ENCODE measurements at places on chromosomes 3 and 15.

DNA sequence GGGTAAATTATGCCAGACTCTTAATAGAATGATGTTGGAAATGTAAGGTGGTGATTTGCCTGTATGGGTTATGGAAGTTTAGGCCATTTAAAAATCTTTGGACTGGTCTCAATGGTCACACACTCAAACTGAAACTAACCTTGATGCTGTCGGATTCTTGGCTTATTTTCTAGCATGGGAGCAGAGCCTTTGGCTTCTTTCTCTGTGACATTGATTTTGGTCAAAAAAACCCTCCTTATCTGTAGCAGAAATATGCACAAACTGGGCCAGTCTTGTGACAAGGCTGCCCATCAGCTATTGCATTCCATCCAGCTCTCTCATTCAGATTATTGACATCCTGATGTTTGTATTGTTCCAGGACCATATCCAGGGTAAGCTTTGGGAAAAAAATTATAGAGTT lies 35.9 kb downstream of the ARPP21 start:
- no peak for DNase-seq

- peak; percentile 44 for DNase-seq
These were observed 692 bp downstream of the STT3B start for GRCh38 chr3:31533169-31534064.

GRCh38 chr15:86213420-86213819 lies 133.7 kb downstream of the AGBL1 start:
- no peak for DNase-seq

- DNase-seq: no peak
These were observed 125.1 kb upstream of the SLC25A36 start for GRCh38 chr3:140816372-140817195.

DNA sequence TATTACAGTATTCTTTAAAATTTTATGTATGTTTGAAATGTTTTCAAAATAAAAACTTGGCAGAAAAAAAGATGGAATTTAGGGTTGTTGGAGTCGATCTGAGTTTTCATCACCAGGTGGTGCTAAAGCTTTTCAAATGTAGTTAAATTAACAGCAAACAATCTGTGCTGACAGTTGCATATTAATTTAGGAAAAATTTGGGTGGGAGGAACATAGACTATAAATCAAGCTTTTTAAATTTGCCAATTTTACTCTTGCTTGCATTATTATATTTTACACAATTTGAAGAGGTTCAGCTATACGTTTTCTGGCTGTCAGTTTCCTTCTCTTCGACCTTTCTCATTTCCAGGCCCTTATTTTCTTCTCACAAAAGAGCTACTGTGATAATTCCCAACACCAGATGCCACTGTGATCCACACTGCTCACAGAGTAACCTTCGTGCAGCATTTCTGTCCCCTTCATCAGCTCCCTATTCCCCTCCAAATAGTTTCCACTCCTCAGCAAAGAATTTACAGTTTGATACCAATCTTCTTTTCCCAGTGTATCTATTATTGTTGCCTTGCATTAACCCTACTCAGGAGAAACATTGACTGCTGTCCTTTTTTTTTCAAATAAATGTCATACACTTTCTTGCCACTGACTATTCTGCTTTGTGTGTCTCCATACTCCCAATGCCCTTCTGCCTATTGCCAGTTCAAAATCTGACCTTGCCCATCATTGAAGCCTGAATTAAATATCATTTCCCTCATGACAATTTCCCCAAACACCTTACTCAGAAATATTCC lies 53.4 kb upstream of the EIF5A2 start:
- peak; percentile 33 for DNase-seq

DNA sequence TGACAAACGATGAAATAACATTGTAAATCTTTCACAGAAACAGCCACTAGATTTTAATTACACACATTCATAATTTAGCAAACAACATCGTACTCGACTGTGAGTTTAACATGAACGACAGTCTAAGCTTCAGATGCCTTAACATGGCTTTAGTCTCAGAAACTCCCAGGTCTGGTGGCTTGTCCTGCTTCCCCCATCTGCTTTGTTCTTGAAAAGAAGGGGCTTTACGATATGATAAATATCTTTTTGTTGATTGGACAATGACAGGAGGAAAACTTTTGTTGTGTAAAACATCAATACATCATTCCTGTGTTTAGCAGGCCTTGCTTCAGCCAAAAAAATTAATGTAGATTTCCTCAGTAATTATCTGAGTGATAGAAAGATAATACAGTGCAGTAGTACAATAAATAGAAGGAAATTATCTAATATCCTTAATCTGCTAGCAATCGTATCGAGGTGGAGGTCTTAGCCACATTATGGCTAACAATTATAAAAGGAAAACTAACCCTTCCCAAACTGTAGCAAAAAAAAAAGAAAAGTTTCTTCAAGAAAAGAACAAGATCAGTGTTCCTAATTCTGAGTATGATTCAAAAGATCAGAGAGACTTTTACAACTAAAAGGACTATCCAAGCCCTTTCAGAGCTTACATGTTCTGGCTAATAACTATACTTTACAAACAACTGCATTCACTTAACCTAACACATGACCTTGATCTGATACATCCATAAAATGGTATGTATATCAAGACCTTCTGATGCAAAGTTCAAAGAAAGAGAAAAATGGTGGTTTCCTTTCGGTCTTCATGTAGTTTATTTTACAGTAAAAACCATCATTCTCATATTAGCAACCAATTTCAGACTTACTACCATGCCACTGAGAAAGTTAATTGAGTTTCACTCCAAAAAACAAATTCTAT lies 535.7 kb downstream of the FOXP1 start:
- DNase-seq: no peak

DNA sequence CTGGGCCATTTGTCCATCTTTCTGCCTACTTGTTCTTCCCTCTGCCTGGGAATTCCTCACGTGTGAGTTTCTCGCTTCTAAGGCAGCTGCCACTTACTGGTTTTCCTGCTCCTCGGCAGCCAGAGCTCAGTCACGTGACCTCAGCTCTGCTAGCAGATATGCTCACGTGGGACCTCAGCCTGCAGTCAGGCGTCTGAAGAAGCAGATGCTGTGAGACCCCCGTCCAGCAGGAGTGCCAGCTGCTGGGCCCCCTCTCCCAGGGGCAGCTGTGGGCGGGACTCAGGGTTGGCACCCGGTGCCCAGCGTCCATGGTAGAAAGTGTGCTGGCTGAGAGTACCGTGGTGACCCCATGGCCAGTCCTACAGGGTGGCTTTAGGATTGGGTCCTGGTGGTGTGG lies 161.3 kb upstream of the TLE3 start:
- no peak for DNase-seq

DNA sequence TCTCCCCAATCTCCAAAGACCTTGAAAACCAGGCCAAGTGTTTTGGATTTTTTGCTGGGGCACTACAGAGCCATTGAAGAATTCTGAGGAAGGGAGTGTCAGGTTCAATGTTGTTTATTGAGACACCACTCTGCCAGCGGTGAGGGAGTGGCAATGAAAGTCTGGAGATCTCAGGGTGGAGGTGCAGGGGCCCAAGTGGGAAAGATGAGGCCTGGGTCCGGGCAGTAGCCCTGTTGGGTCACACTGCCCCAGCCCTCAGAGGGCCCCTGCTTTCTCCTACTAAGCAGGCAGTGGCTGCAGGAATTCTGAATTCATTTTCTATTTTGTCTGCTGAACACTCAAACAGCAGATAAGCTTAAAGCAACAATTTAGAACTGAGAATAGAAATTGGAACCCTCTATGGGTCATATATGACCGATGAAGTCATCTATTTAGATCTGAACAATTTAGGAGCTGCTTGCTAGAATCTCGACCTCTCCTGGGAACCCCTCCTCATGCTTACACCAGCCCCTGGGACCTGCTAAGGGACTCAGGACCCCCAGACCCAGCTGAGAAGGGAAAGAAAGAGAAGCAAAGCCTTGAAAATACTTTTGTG lies 17.9 kb downstream of the HRH1 start:
- DNase-seq: no peak

GRCh38 chr15:67843571-67844387 lies 3.9 kb upstream of the RNU6-1 start:
- DNase-seq: peak; percentile 86

- no peak for DNase-seq
These were observed 3.3 kb downstream of the LYSMD4 start for GRCh38 chr15:99729920-99730319.

DNA sequence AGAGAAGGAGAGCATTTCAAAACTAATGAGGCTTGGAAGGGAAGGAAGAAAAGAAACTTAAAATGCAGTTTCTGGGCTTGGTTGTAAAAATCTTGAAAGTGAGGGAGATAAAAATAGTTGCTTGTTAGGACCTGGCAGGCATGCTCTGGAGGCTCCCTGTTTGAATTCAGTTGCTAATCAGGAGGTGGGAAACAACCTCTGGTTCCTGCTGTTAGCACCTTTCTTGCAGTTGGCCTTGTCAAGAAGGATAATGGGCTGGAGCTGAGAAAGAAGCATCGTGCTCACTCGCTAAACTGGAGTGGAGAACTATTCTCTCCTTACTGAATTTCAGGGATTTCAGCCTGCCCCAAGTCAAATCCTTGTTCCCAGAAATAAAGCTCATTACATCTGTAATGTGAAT lies 23.4 kb downstream of the SNAPC5 start:
- no peak for DNase-seq

DNA sequence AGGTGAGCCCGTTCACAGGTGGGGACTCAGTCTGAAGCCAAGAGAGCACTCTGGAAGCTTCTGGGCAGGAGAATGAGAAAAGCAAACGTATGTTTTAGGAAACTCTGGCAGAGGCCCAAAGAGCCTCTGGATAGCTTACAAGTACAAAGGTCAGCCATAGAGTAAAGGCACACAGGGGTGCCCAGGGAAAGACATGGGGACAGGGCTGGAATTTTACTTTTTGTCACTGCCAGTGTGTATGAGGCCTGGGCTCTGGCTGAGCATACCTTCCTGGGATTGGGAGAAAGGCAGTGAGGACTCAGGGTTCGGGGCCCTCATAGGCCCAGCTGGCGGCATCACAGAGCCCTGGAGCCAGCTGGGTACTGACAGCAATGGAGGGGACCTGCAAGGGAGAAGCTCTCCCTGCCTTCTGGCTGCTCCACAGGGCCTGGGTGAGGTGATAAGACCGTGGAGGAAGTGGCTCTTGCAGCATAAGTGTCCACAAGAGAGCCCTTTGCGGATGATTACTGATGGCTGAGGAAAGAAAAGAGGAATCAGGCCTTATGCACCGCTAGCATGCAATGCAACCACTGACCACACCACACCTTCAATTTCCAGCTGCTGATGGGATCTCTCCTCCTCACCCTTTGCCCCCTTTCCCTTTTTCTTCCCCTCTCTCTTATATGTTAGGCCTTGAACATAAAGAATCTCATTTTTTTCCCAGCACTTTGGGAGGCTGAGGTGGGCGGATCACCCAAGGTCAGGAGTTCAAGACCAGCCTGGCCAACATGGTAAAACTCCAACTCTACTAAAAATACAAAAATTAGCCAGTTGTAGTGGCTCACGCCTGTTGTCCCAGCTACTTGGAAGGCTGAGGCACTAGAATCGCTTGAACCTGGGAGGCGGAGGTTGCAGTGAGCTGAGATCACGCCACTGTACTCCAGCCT lies 25.1 kb upstream of the BCL2L10 start:
- DNase-seq: no peak

- DNase-seq: no peak
These were observed 7.2 kb upstream of the BNIP2 start for GRCh38 chr15:59696332-59696731.

- no peak for DNase-seq
These were observed 141.8 kb downstream of the ZPLD1 start for GRCh38 chr3:102576651-102577050.

DNA sequence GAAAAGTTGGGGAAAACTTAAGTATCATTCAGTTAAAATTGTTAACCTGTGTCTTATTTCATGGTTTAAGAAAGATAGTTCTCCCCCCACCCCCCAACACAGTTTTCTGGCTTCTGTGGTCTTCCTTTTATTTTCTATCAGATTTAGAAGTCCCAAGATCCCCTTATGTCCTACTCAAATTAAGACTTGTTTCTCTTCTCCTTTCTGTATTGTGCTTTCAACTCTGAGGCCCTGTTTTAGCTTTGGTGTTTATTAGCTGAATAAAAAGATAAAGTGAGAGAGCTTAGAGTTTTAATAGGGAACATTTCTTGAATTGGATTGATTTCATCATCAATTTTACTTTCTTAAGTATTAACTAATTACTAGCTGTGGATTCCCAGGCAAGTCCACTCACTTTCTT lies 62.6 kb downstream of the AKAP13 start:
- no peak for DNase-seq

GRCh38 chr3:16378920-16379319 lies 113.9 kb downstream of the OXNAD1 start:
- DNase-seq: no peak

GRCh38 chr3:139629033-139629432 lies 48.7 kb downstream of the NMNAT3 start:
- peak; percentile 67 for DNase-seq

GRCh38 chr3:72352176-72352575 lies 496.1 kb downstream of the SHQ1 start:
- no peak for DNase-seq

GRCh38 chr15:82140886-82141285 lies 95.1 kb upstream of the MEX3B start:
- DNase-seq: no peak

GRCh38 chr3:37639922-37640321 lies 221.8 kb upstream of the CTDSPL start:
- DNase-seq: no peak

DNA sequence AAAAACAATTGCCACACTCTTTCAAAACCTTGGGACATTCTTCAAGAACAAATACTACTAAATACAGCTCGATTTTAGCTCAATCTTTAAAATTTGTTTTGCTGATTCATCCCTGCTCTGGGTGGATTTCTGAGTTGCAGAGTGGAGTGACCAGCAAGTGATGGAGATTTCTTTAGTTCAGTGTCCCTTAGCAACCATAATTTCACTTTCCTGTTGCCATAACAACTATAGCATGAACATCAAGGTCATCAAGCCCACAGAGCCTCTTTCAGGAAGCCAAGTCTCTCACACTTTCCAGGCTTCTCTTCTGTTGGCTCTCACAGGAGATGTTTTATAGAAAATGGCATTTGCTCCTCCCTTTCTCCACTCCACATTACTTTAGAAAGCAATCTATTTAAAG lies 597.2 kb upstream of the ADAMTS9 start:
- DNase-seq: no peak

Measured in Caco-2 (cell line).